ENCODE measurements at places on chromosomes 5 and 9.

- DNase-seq = peak; percentile 45
Observed at GRCh38 chr5:163347671-163348070, 89.7 kb upstream of the CCNG1 start.

- DNase-seq = no peak
Observed at GRCh38 chr9:129206905-129207304, 28.8 kb upstream of the IER5L start.

DNA sequence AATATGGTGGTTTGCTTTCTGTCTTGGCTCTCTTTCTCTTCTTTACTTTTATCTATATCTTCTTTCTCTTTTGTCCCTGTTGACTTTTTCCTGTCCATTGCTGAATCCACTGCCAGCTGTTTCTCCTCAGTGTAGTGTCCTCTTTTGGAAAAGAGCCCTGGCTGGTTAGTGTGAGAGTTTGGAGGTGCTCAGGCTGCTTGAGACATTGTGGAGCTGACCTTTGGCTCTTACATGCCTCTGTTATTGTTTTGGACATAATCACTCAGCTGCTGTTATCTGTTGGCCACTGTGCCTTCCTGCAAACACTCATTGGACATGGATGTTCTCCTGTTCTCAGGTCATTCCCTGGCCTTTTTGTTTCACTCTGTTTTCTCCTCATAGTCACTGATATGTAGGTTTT is 295.4 kb upstream of the RIOK2 start:
- no peak for DNase-seq

DNA sequence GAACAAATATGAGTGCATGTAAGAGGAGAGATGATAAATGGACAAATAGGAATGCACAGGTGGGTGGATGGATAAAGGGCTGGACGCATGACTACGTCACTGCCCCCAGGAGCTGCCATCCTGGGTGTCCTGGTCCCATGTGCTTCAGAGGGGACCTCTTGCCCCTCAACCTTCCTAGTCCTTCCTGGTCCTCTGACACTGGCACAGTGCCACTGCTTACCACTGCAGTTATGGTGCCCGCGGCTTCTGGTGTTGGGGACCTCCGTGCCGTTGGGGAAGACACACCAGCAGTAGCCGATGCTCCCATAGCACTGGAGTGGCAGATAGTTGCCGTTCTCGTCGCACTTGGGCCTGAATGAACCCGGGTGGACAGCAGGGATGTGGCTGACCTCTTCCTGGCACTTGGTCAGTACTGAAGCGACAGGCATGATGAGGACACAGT is 9.8 kb downstream of the CD74 start:
- DNase-seq = no peak

DNA sequence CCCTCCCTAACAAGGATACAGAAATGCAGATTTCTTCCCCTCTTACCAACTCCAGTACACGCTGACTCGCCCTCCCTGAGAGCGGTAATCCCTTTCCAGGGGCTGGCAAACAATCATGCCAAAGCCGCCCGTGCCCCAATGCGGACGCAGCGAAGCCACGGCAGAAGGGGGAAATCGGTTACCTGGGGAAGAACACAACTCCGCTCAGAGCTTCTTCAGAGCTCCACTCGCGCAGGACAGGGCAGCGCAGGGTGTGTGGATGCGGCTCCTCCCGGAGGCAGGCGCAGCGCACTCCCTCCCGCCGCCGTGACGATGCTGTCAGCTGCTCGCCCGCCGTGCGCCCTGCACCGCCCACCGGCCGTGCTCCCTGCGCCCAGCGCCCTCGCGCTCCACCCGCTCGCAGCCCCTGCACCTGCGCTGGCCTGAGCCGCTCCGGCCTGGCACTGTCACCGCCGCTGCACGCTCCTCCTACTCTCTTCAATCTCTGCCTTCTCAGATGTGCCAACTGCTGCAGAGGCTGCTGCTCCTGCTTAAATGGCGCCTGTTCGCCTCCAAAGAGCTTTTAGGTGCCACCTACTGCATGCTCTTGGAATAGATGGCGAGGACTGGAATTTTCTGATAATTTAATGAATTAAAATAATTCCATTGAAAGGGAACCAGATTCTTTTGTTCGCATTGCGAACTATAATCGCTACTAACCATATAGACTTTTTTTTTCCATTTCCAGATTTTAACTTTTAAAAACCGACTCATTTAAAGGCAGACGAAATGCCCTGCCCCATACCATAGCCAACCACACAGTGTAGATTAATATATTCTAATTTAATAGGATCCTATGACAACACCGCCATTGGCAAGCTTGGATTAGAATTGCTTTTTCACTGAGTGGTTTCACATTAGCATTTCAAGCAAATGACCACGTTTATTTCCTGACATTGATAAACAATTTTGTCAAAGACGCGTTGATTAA is at the start of gene DIRAS2:
Gene DIRAS2 (minus strand): TSS at position 255 of the 970 bp plus-strand sequence. CDS start 28,997 bp downstream, outside the sequence.
- peak; percentile 65 for DNase-seq

DNA sequence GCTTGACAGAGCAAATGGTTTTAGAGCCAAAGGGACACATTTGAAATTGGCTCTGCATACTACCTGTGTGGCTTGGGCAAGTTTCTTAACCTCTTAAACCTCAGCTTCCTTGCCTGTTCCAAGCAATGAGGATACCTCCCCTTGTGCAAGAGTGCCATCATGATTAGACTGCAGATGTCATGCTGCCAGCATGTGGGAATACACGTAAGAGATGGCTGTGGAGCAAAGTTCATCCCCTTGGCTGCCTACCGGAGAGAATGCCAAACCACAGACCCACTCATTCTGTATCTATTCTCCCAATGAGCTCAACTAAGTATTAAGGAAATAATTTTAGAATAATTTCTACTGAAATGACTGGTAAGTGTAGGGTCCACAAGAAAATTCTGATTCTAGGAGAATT is 101.3 kb downstream of the WDR41 start:
- no peak for DNase-seq

- DNase-seq = no peak
Observed at GRCh38 chr9:128846680-128847030, 17.1 kb upstream of the SPOUT1 start.

- DNase-seq = no peak
Observed at GRCh38 chr9:23850690-23851629, 24.9 kb upstream of the ELAVL2 start.

DNA sequence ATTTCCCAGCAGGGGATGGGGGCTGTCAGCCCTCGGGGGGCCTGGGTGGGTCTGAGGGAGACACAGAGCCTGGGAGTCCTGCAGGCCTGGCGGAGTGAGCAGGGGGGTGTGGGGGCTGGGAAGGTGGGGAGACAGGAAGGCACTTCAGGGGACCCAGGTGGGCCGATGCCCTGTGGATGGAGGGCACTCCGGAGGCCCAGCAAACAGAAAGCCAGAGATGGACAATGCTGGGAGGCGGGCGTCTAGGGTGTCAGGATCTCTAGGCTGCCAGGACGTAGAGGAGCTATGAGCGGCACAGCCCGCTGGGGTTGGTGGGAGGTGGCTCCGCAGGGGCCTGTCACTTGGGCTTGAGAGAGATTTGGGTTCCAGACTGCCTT is 87.6 kb upstream of the COL5A1 start:
- DNase-seq = no peak

DNA sequence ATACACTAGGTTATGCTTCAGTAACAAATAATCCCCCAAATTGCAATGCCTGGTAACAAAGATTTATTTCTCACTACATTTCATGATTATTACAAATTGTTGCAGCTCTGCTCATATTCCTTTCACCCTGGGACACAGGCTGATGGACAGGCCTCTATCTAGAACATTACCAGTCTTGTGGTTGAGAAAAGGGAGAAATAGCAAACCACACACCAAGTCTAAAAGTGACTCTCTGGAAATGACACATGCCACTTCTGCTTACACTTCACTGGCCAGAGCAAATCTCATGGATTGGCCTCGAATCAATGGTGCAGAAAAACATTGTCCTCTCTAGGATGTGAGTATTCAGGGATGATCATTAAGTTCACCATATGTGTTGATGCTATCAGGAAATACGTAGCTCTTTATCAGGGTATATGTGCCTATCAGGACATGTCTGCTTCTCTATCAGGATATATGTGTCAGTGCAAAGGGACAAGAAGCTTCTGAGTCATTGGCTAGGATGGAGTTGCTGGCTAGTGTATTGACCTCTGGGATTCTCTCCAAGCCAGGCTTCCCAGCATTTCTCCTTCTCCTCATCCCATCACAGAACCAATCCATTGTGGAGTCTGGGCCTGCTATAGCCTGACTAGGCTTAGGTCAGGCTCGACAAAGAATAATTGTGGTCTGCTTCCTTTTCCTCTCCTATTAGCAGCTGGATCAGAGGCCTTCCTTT is 91.1 kb upstream of the CEP78 start:
- no peak for DNase-seq

DNA sequence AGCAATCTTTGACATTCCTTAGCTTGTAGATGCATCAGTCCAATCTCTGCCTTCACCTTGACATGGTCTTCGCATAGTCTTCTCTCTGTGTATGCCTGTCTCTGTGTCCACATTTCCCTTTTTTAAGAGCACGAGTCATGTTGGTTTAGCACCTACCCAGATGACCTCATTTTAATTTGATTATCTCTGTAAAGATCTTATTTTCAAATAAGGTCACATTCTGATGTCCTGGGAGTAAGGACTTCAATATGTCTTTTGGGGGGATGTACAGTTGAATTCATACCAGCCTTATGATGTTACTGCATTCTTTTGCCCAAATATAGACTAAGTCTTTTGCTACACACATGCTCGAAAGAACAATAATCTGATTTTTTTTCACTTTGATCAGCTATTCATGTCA is 6.9 kb downstream of the KCTD16 start:
- DNase-seq = no peak

GRCh38 chr5:400282-401145 is 42.5 kb upstream of the EXOC3 start:
- no peak for DNase-seq

GRCh38 chr5:74206579-74207550 is 433.7 kb downstream of the ENC1 start:
- no peak for DNase-seq
